ENCODE measurements at places on chromosomes 7 and 10.
A peak's percentile ranks its signal among the peaks of the same experiment; 100 is the strongest.

GRCh38 chr10:16933783-16934182 lies 116.6 kb upstream of the RSU1 start:
- no peak for DNase-seq
- no peaks in the 10 kb centered on the region for H3K27me3 ChIP-seq
- no peak overlapping the region for H3K4me3 ChIP-seq
- H3K36me3 ChIP-seq: no peaks in the 10 kb centered on the region
- no peaks in the 10 kb centered on the region for H3K4me1 ChIP-seq
- H3K27ac ChIP-seq: no peak overlapping the region

- no peaks in the 10 kb centered on the region for H3K4me1 ChIP-seq
- no peak overlapping the region for H3K27ac ChIP-seq
- no peak overlapping the region for H3K4me3 ChIP-seq
- H3K36me3 ChIP-seq: peaks cover 66% of the 10 kb centered on the region
Observed at GRCh38 chr10:43386981-43387677, 15.7 kb downstream of the FXYD4 start.

DNA sequence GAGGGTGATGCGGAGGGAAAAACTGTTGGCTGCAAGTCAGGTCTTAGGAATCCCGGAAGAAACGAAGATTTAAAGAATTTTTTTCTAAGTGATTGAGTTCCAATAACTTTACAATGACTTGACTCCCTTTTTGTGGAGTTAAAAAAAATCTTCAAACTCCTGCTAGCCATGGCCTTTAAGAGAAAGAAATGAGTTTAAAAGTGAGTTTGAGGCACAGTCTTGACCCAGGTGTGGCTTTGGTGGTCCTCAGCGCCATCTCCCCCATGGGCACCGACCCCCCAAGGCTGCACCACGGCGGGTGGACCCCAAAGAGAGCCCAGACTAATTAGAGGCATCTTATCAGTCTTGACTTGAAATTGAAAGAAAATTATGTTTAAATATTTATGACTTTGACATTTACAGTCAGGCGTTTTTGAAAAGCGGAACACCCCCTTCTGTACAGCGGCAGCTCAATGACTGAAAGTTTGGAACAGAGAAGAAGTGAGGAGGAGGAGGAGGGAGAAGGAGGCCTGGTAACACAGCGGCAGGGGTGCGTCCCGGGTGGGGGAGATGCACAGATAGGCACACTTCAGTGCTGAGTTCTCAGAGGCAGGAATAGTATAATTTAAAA lies 349.6 kb downstream of the DNAJB6 start:
- no peaks in the 10 kb centered on the region for H3K36me3 ChIP-seq
- peaks cover 14% of the 10 kb centered on the region for H3K4me1 ChIP-seq
- no peak overlapping the region for H3K27ac ChIP-seq
- H3K4me3 ChIP-seq: no peak overlapping the region

DNA sequence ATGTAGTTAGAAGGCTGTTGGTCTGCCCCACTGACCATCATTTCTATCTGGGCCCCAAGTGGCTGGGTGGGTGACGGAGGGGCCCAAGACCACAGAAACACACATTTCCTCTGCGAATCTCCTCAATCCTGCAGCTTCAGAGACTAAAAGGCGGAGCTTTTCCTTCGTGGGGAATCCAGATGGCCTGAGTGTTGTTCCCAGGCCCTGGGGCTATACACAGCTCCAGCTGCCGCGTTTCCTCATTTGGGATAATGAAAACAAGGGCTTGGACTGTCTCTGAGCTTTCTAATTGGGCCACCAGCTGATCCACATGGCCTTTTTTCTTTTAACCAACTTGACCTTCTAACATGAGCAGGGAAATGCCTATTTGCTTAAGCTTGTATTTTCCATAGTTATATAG lies 339.9 kb downstream of the CXCL12 start:
- no peak overlapping the region for H3K4me3 ChIP-seq
- DNase-seq: no peak
- no peak overlapping the region for H3K27ac ChIP-seq

DNA sequence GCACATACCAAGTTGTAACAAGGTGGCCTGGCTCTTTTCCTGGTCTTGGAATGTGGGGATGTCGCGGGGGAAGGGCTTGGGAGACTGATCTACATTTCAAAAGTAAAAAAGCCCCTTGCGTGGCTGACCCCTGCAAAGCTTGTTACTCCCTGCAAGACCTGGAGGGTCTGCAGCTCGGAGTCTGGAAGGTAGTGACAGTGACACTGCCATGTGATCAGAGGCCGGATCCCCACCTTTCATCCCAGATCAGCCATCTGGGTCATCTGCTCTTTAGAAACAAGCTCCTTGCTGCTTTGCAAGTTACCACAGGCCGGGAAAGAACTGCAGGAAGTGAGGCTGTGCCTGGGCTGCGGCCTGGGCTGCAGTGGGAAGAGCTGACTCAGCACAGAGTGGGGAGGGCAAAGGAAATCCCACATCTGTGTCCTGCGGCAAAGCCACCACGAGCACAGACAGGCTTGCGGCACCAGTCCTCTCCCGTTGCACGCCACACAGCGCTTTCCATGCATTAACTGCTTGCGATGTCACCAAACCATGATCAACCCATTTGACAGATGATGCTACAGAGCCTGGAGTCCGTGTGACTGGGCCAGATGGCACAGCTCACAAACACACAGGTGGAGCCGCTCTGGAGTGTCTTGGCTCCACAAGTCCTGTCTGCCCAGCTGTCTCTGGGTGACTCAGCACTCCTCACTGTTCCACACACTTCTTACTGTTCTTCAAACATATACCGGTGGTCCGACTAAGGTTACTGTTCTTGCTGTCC lies 97.7 kb downstream of the SH3PXD2A start:
- H3K36me3 ChIP-seq: no peaks in the 10 kb centered on the region
- H3K4me1 ChIP-seq: peaks cover 40% of the 10 kb centered on the region
- peak overlapping the region; percentile 74 for H3K27ac ChIP-seq
- no peak for DNase-seq

DNA sequence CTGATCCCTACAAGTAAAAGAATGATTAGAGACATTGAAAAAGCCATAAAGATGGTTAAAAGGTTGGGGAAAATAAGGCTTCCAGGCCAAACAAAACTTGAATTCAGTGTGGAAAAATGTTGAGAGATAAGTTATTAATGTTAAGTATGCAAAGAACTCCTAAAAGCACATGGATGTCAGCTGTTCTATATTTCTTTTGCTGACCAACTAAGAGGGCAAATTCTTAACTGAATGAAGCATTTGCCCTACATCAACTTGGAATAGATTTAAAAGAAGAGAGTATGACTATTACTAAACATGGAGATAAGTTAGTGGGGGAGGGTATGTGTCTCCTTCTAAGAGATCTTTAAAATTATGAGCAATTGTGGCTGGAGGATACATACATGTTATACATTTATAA lies 124.8 kb downstream of the KIAA1217 start:
- no peak overlapping the region for H3K4me3 ChIP-seq
- no peaks in the 10 kb centered on the region for H3K36me3 ChIP-seq
- H3K4me1 ChIP-seq: peaks cover 21% of the 10 kb centered on the region
- H3K27me3 ChIP-seq: no peaks in the 10 kb centered on the region
- DNase-seq: no peak

DNA sequence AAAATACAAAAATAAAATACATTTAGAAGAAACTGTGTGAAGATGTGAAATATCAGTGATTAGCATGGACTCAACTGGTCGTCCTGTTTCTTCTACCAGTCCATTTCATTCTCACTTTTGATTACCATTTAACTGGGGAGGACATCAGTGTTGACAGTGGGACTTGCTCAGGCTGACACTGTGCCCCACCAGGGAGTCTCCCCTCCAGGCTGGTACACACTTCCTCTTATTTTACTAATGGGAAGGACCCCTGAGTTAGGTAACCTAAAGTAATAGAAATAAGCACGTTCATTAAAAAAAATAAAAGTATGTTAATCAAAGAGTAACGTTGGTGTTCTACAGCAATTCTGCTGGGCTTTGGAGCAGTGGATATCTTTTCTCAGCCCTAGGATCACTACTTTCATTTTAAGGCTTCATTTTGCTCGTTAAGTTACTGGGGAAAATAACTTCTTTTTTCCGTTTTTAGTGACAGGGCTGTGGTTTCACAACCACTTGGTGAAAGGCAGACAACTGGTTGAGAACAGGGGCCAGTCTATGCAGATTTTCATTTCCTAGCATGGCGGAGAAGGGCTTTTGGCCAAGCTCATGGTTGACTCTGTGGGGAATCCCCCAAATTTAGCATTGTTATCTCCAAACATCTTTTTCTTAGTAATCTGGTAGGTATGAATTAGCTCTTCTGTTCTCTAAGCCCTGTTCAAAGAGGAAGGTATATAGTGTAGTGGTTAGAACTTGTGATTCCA lies 2.1 kb downstream of the SNX10 start:
- peak overlapping the region; percentile 8 for H3K27ac ChIP-seq
- DNase-seq: no peak
- no peaks in the 10 kb centered on the region for H3K4me1 ChIP-seq
- H3K4me3 ChIP-seq: peak overlapping the region; percentile 41
- no peaks in the 10 kb centered on the region for H3K27me3 ChIP-seq
- H3K36me3 ChIP-seq: no peaks in the 10 kb centered on the region

DNA sequence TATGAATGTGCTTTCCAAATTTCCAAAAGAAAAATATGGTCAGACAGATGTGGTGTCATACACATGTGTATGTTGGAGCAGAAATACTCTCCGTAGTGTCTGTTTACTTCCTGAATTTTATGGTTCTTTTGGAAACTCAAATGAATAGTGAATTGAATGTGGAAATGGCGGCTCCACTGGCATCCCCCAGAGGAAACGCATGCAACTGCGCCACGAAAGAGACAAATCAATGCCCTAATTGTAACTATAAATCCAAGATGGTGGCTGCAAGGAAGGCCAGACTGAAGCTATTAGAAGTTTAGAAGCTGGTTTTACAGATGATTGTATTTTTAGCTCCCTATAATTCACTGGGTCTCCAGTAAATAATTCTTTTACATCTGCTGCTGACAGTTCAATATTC lies 246.7 kb downstream of the FGFR2 start:
- H3K27me3 ChIP-seq: no peaks in the 10 kb centered on the region
- no peak overlapping the region for H3K4me3 ChIP-seq
- H3K27ac ChIP-seq: no peak overlapping the region
- no peak for DNase-seq
- no peaks in the 10 kb centered on the region for H3K4me1 ChIP-seq
- H3K36me3 ChIP-seq: no peaks in the 10 kb centered on the region

GRCh38 chr10:129090165-129090564 lies 376.9 kb upstream of the MGMT start:
- H3K4me3 ChIP-seq: no peak overlapping the region
- peaks cover 8% of the 10 kb centered on the region for H3K4me1 ChIP-seq
- no peak overlapping the region for H3K27ac ChIP-seq
- no peaks in the 10 kb centered on the region for H3K27me3 ChIP-seq
- no peaks in the 10 kb centered on the region for H3K36me3 ChIP-seq

DNA sequence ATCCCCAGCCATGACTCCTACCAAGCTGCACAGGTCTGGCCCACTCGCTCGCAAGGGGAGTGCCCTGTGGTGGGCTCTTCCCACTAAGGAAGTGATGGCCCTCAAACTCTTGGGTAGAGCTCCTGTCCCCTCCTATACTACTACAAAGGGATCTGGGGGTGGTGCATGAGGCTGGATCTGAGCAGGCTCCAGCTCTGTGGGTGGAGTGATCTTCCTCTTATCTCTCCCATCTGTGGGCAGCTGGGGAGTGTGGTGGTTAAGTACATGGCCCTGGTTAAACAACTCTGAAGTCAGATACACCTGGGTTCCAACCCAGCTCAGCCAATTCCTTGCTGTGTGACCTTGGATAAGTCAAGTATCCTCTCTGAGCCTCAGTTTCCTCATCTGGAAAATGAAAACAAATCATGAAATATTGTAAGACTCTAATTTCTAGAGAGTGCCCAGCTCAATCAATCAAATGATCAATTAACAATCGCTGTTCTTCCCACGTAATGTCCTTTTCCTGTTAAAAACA lies 17.4 kb downstream of the DDIT4 start:
- no peaks in the 10 kb centered on the region for H3K27me3 ChIP-seq
- peaks cover 6% of the 10 kb centered on the region for H3K4me1 ChIP-seq
- no peak overlapping the region for H3K4me3 ChIP-seq
- H3K27ac ChIP-seq: no peak overlapping the region
- DNase-seq: no peak
- no peaks in the 10 kb centered on the region for H3K36me3 ChIP-seq

GRCh38 chr10:33801705-33802104 lies 467.2 kb upstream of the NRP1 start:
- H3K27ac ChIP-seq: no peak overlapping the region
- peaks cover 8% of the 10 kb centered on the region for H3K4me1 ChIP-seq
- H3K27me3 ChIP-seq: no peaks in the 10 kb centered on the region
- no peak for DNase-seq
- no peaks in the 10 kb centered on the region for H3K36me3 ChIP-seq

DNA sequence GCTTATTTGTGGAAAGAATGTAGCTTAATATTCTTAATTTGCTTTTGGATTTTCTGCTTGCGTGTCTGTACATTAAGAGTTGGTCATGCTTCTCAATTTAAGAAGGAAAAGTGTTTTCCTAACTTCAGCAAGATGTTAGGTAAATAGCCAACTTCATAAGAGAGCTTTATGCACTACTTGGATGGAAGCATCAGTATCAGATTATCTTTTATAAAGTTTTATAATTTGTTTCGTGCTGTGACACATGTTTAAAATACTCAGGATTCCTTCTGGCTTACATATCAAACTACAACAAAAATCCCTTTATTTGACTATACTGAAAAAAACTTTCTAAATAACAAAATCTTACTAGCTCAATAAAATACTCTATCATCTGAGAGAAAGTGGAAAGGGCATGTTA lies 34.8 kb upstream of the AGR2 start:
- DNase-seq: no peak
- H3K27ac ChIP-seq: no peak overlapping the region
- H3K4me1 ChIP-seq: no peaks in the 10 kb centered on the region

DNA sequence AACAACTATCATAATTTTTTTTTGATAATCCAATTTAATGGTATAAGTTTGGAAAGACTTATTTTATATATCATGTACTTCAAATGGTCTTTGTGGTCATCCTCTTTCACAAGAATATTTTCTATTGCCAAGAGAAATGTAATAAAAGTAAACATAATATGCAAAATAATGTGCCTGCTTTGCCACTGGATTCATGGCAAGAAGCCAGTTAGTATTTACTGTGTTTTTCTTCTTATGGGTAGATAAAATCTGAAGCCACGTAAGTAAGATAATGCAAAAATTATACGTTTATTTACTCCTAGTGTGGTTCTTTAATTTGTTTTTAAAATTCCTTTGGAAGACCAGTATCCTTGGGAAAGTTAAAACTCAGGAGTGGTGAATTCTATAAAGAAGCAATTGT lies 258.5 kb downstream of the ARL4A start:
- no peak for DNase-seq
- no peak overlapping the region for H3K27ac ChIP-seq
- H3K4me1 ChIP-seq: peaks cover 8% of the 10 kb centered on the region
- H3K4me3 ChIP-seq: no peak overlapping the region

DNA sequence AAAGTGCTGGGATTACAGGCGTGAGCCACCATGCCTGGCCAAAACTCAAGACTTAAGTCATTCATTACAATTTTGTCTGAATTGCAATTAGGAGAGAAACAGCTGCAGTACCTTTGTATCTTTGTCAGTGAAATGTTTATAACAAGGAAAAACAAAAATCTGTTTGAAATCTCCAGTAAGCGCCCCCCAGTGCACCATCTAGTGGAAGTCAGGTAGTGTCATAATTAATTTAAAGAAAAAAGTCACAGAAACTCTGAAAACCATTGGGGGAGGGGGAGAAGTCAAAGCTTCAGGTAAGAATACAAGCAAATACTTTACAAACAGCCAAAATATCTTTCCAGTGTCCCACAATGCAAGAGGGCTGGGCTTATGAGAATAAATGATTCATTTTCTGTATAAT lies 2.8 kb downstream of the MPP7 start:
- H3K4me1 ChIP-seq: peaks cover 80% of the 10 kb centered on the region
- no peaks in the 10 kb centered on the region for H3K27me3 ChIP-seq
- no peaks in the 10 kb centered on the region for H3K36me3 ChIP-seq
- DNase-seq: no peak
- no peak overlapping the region for H3K4me3 ChIP-seq
- H3K27ac ChIP-seq: peak overlapping the region; percentile 85

GRCh38 chr7:91013078-91013477 lies 251.2 kb upstream of the FZD1 start:
- no peaks in the 10 kb centered on the region for H3K27me3 ChIP-seq
- no peaks in the 10 kb centered on the region for H3K36me3 ChIP-seq
- H3K27ac ChIP-seq: no peak overlapping the region

Data from thoracic aorta (tissue), 2 donors.